Fibroblast of lung (primary cell): ENCODE measurements at places on chromosomes 5 and 9.

DNA sequence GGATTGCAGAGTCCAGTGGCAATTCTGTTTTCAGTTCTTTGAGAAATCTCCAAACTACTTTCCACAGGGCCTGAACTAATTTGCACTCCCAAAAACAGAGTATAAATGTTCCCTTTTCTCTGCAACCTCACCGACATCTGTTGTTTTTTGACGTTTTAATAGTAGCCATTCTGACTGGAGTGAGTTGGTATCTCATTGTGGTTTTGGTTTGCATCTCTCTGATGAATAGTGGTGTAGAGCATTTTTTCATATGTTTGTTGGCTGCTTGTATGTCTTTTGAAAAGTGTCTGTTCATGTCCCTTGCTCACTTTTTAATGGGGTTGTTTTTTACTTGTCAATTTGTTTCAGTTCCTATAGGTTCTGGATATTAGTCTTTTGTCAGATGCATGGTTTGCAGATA, 72.6 kb downstream of the PALM2AKAP2 start:
- DNase-seq: no peak

- peak; percentile 78 for DNase-seq
Observed at GRCh38 chr9:94017939-94018531, 62.9 kb upstream of the BARX1 start.

DNA sequence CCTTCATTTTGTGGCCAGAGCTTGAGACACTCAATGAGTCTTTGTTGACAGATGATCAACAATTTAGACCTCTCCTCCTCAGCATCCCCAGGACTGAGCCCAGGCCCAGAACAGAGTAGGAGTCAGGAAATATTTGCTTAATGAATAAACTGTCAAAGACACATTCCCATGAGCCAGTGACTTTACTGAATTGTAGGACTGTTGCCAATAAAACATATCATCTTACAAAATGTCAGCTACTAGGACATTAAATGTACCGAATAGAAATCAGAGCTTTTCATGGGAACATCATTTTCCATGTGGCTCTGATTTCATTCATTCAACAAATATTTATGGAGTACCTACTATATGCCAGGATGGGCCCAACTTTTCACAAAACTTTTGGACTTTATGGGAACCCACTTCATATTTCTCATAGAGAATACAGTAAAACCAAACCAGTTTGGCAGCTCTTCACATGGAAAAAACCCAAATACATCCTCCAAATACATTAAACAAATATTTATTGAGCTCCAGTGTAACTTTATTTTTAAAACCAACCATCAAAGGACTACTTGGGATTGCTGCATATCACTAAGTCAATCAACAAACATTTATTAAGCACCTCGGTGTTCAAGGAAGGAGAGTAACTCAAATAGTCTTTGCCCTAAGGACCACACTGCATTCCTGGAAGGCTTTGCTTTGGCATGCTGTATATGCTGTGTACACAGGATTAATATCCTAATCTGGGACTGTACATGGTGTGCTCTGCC, 11.4 kb downstream of the VDAC1 start:
- DNase-seq: peak; percentile 77

GRCh38 chr5:140042643-140043507, at the start of gene NRG2:
TSS of gene NRG2 (minus strand) at chr5:140043299.
- DNase-seq: peak; percentile 30

- DNase-seq: peak; percentile 76
Observed at GRCh38 chr5:62082370-62082801, 223.6 kb upstream of the KIF2A start.

DNA sequence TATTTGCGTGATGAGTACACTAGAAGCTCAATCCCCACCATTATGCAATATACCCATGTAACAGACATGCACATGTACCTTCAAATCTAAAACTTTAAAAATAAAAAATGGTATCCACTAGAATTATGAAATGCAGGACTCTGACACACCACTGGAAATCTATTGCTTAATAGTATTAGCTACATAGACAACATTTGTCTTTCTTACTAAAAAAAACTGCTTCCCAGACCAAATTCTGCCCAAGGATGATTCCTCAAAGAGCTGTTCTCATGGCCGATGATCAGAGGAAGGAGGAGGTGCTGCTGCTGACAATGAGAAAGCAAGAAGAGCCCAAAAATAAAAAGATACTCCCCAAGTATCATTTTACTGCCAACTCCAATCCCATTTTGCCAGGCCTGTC, 67.2 kb downstream of the TTC39B start:
- DNase-seq: no peak

- no peak for DNase-seq
Observed at GRCh38 chr5:80796846-80797245, 142.1 kb upstream of the DHFR start.

GRCh38 chr9:712643-713042, 128.9 kb upstream of the DMRT1 start:
- DNase-seq: no peak

DNA sequence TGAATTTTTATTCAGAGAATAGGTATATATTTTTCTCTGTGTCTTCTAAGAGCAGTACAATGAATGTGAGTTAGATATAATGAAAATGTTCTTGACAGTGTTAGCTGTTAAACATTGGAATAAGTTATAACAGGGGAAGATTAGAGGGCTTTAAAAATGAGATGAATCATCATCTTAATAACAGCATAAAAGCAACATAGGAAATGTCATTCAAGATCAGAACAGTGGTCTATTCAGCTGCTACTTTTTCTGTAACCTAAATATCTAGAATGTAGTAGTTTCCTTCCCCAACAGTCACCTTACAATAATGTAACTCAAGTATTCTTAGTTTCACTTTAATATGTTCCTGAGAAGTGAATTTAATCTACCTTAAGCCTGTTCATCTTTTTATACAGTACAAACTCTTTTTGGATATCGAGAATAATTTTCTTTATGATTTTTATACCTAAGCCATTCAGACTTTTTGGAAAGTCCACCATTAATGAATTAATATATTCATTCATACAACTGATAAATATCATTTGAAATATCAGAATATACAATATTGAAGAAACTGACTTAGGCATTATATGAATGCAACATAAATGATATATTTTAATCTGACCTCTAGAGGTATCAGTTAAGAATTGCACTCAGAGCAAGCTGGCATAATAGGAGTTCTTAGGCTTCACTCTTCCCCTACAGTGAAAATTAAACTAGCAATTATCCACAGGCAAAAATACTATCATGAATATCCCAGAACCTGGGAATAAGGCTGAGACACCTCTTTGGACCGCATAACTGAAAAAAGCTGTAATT, 66.1 kb upstream of the EDIL3 start:
- DNase-seq: peak; percentile 28

GRCh38 chr5:2141254-2142000, 258.7 kb upstream of the IRX4 start:
- no peak for DNase-seq

DNA sequence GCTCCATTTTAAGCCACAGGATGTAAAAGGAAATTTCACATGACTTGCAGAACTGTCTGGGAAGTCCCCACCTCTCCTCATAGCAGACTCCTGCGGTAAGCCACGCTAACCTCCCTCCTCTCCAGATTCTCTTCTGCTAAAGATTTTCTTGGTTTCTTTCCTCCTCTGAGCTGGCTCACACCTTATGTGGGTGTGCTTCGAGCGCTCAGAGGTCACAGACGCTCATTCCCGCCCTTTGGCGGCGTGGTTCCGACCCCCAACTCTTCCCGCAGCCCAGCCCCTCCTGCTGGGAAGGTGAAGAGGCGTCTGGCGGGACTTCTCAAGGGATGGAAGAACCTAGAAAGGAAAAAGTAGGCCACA, 32.9 kb upstream of the CDK20 start:
- peak; percentile 42 for DNase-seq

DNA sequence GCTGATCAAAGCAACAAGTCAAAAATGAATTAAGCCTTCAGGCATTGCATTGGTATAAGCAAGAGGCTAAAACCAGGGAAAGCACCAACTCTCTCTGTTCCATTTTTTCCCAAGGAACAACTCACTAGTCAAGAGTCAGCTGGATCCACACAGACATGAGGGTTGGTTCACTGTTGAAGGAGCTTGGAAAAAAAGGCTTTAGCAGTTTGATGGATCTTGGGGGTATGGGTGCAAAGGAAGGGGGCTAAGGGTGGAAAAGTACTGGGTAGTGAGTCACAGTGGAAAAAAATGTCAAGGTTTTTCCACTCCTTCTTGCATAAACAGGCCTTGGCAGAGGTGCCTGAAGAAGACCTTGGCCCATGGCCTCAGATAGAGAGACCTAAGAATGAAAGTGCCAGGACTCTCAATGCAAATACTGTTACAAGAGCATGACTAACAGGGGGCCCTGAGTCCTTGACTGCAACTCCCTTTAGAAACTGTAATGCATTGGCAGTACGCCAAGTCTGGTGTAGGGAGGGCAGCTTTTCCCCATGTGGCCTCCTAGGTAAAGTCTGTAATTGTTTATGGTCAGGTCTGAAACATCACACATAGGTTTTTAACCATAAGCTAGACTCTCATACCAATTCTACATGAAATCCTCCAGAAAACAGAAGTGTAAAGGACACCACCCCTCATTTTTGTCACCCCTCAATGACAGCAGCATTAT, 23.7 kb downstream of the ACTL7A start:
- peak; percentile 76 for DNase-seq

GRCh38 chr5:142446960-142447279, 122.1 kb upstream of the SPRY4 start:
- no peak for DNase-seq

DNA sequence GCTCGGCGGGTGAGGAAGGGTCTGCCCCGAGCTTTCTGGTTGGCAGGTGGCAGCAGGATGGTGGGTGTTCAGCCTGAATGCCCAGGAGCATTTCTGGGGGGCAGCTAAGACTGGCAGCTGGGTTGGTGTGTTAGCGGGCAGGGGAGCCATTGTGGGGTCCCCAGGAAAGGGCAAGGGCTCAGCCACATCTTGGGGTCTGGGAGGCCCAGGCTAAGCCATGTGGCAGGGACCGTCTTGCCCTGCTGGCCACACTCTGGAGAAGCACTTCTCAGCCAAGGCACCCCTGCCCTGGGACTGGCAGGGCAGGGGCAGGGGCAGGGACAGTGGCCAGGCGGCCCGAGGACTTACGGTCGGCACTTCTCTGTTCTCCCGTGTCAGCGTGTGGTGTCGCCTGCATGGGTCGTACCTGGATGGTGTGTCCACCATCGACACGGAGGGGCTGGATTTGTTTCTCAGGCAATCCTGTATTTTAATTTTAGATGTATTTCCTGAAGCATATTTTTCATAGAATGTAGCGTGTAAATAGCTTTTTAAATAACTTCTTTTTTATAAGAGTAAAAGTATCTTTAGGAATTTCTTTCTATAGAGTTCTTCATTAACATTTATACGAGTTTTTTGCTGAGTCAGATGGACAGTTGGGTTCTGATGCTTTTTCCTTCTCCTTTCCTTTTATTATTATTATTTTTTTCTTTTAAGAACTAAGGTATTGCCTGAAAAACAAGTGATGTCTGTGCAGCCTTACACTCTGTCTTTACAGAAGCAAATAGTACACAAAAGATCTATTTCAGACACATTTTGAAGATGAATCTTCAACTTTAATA, 102.0 kb downstream of the PHF2 start:
- no peak for DNase-seq

- no peak for DNase-seq
Observed at GRCh38 chr9:4171261-4171900, 128.5 kb downstream of the GLIS3 start.

DNA sequence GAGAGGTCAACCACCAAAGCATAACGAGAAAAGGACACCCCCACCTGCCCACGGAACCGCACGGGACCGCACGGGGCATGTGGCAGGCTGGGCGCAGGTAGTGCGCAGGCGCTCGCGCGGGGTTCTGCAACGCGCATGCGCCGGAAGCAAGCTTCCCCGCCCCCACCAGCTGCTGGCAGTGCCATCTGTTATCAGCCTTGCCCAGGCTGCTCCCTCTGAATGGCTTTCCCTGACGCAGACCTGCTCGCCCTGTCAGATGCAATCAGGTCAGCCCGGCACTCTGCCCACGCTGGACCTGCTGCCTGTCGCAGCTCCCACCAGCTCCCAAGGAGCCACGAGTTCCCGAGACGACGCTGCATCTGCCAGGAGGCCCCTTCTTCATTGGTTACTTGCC, 22.8 kb downstream of the PTCH1 start:
- DNase-seq: no peak

DNA sequence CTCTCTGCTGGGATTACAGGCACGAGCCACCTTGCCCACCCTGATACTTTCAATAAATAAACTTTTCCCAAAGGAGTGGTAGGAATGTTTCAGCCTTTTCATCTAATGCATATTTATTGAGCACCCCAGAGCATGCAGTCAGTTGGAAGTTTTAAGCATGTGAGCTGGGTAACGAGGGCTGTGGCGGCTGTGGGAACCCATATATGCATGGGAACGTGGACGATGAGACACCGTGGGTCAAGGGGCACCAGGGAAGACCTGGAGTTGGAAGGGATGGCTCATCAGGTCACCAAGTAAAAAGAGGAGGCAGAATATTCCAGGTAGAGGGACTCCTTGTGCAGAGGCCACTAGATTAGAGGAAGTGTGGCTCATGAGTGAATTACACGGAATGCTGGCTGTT, 64.7 kb downstream of the ANKRD33B start:
- no peak for DNase-seq

DNA sequence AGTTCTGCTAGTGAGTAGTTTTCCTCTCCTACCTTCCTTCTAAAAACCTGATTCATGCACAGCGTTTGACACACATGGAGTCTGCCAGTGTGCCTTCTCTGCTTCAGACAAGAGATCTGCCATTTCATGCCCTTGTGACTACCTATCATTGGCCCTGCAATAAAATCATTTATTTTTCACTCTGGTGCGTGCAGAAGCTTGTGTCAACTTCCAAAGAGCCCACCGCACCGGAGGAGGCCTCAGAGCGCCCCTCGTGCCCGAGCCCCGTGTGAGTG, 13.7 kb downstream of the HNRNPH1 start:
- DNase-seq: no peak

GRCh38 chr9:88998911-88999310, 7.6 kb downstream of the S1PR3 start:
- DNase-seq: peak; percentile 95

DNA sequence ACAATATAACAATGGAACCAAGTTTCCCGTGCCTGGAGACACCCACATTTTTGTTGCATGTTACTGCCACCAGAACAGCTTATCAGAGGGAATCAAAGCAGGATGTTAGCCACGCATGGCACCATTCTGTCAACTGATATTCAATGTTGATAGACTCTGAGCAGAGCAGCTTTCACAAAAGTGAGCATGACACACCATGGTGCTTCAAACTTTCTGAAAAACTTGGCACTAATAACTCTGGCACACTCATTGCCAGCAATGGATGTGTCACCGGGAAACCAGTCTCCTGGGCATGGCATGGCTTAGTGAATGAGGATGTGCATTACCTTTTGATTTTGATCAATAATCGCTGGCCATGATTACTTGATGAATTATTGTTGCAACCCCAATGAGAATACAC, 19.7 kb downstream of the NIPSNAP3B start:
- DNase-seq: no peak
